ENCODE measurements at places on chromosomes 2 and 18.

DNA sequence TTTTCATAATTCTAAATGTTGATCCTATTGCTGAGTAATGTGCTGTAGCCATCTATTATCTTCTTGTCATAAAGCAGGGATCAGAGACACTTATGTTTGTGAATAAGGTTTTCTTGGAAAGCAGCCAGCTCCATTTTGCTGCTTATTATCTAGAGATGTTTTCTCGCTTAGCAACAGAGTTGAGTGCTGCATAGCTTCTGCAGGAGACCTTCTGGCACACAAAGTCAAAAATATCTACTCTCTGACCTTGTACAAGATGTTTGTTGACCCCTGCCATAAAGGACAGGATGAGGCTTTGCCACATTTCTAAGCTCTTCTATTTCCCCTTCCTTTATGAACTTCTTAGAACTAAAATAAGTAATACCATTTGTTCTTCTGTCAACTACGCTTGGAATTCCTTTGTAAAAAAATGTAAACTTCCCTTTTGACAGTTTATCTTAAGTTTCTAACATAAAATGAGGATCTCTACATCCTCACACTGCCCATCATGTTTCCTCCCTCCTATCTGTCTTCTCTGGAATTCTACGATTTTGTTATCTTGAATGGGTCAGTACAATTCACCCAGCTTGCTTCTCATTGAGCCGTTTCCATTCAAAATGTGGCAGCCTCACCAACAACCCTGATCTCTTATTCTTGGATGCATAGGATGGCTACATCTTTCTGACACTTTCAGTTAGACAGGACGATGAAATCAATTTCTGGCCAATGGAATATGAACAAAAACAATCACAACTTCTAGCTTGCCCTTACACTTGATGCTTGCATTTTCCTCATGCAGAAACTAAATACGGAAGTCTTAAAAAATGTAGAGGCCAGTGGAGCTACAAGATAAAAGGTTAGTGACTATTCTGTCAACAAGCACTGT is 1377.0 kb downstream of the SUCLG1 start:
- no peak for DNase-seq

- no peak for DNase-seq
These were observed 1.4 kb downstream of the PPP4R1 start for GRCh38 chr18:9612977-9613376.

- DNase-seq: no peak
These were observed 157.0 kb upstream of the CBLN2 start for GRCh38 chr18:72700961-72701710.

GRCh38 chr2:70714141-70714905 is 53.7 kb downstream of the ADD2 start:
- DNase-seq: no peak

DNA sequence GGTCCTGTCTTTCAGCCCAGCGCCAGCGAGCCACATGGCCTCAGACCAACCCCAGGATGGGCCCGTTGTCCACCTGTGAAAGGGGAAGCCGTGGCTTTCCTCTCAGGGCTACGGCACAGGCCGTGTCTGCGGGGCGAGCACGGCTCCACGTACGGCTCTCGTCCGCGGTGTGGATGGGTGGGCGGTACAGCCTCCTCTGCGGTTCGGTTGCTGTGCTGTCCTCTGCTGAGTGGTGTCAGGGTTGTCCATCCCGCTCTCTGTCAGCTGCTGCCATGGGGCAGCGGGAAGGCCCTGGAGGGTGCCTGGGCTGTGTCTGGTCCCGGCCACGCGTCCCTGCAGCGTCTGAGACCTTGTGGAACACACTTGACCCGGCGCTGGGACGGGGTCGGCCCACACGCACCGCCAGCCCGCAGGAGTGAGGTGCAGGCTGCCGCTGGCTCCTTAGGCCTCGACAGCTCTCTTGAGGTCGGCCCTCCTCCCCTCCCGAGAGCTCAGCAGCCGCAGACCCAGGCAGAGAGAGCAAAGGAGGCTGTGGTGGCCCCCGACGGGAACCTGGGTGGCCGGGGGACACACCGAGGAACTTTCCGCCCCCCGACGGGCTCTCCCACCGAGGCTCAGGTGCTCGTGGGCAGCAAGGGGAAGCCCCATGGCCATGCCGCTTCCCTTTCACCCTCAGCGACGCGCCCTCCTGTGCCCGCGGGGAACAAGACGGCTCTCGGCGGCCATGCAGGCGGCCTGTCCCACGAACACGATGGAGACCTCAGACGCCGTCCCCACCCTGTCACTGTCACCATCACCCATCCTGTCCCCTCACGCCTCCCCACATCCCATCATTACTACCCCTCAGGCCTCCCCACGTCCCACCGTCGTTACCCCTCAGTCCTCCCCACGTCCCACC is 128.7 kb downstream of the NFATC1 start:
- DNase-seq: peak; percentile 41

DNA sequence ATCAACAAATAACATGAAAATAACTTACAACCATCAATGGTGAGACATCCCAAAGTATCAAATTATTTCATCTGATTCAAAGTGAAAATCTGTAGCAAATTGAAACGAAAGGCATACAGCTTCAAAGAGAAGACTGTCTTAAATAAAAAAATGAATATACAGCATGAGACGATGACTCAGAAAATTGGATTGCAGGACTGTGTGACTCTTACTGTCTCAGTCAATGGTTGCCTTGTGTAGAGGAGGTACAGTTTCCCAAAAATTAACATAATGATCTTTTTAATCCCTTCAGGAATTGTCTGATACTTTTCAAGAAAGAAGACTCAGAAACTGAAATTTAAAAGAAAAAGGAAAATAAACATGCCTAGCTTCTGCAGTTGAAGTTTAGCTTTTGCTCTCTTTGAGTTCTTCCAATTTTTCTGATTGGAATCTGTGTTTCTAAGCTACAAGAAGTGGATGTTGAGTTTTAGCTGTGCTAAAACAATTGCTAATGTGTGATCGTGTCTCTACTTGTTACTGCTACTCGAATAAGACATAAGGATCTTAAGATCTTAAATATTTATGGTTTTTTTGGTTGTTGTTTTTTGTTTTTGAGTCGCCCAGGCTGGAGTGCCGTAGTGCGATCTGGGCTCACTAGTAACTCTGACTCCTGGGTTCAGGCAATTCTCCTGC is 41.1 kb upstream of the EPB41L3 start:
- no peak for DNase-seq

DNA sequence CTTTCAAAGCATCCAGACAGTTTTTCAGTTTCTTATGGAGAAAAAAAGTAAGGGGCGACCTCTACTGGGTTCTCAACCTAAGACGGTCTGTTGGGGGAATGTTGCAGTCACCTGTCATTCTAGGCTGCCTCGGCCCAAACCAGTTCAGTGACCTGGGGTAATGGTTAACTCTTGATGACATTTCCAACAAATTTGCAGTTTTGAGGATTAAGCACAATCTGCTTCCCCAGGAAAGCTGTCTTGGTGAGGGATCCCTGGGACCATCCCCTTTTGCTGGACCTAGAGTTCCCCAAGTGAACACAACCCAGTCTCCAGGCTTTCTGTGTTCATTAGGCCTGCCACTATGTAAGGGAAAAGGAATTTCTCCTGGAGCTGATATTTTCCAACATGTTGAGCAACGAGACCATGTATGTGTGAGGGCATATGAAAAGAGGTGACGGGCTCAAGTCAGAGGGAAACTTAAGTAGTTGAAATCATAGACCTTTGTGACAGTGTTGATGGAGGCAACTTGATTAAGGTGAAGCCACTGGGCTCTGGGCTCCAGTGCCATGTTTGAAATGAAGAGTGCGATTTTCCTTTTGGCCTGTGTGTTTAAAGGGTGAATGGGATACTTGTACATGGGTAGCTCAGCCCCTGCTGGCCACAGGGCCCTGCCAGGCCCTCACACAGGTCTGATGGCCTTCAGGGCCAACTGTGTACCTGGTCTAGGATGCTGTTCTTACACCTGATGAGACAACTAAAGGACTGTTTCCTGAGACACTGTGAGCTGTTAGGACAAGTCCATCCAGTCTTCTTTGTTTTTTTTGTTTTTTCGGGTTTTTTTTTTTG is 27.0 kb downstream of the FOSL2 start:
- no peak for DNase-seq

DNA sequence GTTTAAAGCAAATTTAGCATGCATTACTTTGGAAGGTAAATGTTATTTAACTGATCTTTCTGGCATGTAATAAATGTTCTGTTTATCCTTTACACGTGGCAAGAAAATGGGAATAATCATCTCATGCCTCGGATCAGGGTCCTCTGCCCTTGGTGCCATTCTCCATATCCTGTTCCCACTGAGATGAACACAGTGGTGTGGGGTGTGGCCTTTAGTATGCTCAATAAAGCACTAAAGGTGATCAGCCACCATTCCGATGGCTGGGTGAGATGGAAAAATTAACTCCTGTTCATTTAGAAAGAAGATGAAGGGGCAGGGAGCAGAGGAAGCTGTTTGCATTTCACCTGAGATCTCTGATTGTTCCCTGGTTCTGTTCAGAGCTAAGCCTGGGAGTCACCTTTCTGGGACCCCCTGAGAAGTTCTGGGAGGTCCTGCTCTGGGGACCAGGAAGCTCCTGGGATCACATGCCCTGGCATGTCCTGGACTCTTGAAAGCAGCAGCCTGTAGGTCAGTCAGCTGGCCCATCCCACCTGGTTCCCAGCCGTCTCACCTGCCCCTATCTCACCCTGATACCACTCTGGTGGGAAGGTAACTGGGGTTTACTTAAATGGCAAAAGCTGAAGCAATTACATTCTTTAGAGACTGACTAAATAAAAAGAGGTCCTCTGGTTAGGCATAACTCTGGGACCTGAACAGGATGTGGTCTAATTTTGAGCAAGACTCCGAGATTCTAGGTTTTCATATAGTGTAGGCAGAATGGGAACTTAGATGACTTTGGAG is 288.9 kb upstream of the EPAS1 start:
- DNase-seq: no peak

DNA sequence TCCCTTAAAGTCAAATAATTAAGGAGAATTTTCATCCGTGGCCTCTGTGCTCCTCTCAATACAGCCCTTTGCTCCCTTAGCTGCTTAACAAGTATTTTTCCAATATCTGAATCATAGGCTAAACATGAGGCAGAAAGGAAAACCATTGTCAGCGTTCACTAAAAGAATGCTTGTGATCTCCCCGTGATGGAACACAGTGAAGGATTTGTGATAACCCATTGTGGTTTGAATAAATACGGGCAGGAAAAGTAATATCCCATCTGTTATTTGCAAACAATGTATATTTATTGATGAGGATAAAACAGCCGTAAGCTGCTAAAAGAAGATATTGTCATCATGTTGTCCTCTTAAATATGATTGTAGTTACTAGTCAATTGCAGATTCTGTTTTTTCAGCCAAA is 258.1 kb downstream of the NAPG start:
- no peak for DNase-seq

- DNase-seq: no peak
These were observed 66.1 kb downstream of the RBBP8 start for GRCh38 chr18:22999212-22999611.

DNA sequence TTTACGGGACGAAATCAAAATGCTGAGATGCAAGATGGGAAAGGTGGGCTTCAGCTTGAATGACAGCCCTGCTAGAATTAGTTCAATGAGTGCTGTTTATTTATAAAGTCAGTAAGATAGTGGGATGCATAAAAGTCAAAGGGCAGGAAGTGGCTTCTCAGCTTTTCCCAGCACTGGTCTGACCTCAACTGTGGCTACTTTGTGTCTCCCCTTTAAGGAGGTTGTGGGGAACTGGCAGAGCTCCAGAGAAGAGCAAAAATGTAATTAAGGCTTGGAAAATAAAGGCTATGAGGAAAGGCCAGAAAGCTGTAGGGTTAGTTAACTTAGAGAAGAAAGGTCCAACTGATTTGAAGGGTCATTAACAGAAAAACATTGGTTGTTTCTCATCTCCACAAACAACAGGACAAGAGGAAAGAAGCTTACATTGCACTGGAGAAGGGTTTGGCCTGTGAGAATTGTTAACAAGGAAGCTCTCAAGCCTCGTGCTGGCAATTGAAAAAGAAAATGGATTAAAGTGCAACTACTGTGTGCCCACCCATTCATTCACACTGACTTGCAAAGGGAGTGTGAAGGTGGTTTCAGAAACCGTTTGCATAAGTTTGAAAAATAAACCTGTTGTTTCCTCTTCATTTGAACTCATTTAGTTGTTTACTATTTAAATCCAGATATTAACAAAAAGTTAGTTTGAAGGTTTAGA is 68.8 kb upstream of the CD28 start:
- no peak for DNase-seq

DNA sequence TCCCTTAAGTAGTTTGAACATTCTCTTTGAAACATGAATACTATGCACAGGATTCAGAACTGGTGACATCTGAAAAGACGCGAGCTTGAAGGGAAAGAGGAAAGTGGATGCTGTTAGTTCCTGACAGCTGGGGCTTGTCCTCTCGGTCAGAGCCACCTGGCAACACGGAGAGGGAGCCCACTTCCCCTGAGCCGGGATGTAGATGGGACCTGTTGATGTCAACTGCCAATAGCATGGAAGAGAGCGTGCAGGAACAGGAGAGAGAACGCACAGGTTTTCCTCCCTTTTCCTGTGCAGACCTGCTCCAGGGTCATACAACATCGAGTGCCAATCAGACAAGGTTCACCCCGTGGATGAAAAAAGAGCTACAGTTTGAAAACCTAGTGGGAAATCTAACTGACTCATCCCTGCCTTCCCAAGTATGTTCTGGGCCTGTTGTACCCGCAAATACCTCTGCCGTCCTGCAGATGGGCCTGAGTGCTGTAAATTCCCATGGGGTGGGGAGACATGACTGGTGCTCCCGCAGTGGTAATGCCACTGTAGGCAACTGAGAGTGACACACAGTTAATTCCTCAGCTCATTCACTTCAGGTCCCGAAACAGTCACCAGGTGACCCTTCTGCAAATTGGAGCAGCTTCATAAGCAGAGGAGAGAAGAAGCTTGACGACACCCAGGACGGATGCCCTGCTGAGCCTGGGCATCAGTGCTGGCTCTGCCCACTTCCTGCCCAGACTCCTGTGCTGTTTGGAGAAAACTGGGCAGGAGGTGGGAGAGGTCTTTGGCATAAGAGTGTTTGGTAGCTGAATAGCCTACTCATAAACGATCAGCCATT is 13.9 kb upstream of the MBP start:
- DNase-seq: no peak

GRCh38 chr2:11309706-11310105 is 34.7 kb downstream of the ROCK2 start:
- DNase-seq: no peak

GRCh38 chr2:30177440-30177839 is 30.6 kb downstream of the YPEL5 start:
- no peak for DNase-seq

DNA sequence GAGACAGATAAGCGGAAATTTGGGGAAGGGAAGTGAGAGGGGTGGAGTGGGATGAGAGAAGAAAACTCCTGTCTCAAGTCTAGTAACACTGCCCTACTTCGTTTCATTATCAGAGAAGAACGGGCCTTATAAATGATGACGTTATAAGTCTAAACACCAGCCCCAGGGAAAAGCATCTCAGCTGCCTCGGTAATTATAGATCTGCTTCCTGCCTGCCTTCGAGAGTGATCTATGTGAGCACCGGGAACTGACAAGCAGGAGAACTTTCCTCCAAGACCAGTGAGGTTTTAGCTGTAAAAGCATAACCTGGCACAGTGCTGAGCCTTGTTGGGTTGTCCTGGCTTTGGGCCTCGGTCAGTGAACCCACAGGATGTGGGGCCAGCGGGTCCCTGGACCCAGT is 227.9 kb upstream of the SIX2 start:
- DNase-seq: no peak

GRCh38 chr2:231554748-231555545 is 24.7 kb upstream of the NMUR1 start:
- no peak for DNase-seq

- no peak for DNase-seq
These were observed 38.2 kb downstream of the CRIM1 start for GRCh38 chr2:36393738-36394256.

- no peak for DNase-seq
These were observed 225.5 kb upstream of the GALNT5 start for GRCh38 chr2:157032017-157032416.

GRCh38 chr18:45962866-45963265 is 4.3 kb downstream of the EPG5 start:
- no peak for DNase-seq
